NCI-H1694 (cell line): ENCODE measurements at places on chromosomes 11 and 22.
A peak's percentile ranks its signal among the peaks of the same experiment; 100 is the strongest.

GRCh38 chr11:70000228-70000627 lies 77.9 kb upstream of the ANO1 start:
- no peak for DNase-seq

DNA sequence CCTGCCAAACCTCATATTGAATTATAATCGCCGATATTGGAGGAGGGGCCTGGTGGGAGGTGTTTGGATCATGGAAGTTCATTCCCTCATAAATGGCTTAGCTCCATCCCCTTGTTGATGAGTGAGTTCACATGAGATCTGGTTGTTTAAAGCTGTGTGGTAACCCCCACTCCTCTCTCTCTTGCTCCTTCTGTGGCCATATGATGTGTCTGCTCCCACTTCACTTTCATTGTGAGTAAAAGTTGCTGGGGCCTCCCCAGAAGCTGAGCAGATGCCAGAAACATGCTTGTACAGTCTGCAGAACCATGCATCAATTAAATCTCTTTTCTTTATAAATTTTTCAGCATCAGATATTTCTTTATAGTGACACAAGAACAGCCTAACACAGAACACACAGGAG lies 929.0 kb upstream of the FAT3 start:
- DNase-seq: no peak

DNA sequence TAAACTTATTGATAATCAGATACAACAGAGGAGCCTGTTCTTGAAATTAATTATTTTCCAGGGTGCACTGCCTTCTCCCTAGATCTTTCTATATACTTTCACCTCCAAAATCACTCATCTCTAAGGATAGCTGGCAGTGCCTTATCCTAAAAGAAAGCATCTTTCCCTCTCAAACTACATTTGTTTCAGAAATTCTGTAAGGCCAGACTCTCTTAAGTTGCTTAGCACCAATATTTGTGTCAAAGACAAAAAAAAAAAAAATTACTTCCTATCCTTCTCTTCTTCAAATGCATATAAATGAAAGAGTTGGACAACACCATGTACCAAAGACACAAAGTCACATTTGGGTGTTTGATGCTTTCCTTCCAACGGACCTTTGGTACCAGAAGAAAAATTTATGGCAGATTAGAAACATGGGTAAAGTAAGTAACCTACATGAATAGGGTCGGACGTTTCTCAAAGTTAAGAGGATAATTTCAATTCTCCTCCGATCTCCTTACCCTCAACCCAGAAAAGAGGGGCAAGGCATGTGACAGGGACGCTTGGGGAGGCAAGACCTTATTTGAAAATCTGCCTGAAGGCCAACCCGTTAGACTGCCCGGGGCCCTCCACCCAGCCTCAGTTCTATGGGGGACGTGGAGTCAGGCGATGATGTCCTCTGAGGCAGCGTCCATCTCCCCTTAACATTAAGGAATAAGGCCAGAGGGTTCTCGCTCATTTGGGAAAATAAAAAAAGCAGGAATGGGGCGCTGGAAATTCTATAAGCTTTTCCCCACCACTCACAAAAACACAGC lies 66.3 kb downstream of the ETS1 start:
- DNase-seq: no peak

- DNase-seq: no peak
Observed at GRCh38 chr11:48063424-48063978, 83.1 kb downstream of the PTPRJ start.

- DNase-seq: no peak
Observed at GRCh38 chr11:126711977-126712625, 288.5 kb downstream of the KIRREL3 start.

- no peak for DNase-seq
Observed at GRCh38 chr11:1277936-1278512, 31.4 kb downstream of the TOLLIP start.

DNA sequence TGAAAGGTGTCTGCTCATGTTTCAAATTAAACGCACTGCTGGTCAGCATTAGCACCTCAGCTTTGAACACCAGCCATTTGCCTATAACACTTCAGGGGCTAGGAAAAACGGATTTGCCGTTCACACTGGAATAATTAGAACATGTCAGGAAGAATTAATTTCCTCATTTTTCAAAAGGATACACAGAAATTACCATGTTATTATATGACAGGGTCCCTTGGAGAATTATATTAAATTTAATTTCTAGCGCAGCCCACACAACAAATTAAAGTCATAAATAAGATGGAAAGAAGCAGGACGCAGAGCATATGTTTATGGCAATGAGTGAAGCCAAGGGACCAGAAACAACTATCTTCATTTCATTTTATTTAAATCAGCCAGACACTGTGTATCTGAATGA lies 83.8 kb upstream of the SOX6 start:
- no peak for DNase-seq

GRCh38 chr11:123061403-123062157 lies at the start of gene HSPA8:
Gene HSPA8 (minus strand): TSS chr11:123062136. CDS start chr11:123061324, 812 bp downstream.
- no peak for DNase-seq

- no peak for DNase-seq
Observed at GRCh38 chr11:74004759-74005615, 3.9 kb downstream of the UCP3 start.

DNA sequence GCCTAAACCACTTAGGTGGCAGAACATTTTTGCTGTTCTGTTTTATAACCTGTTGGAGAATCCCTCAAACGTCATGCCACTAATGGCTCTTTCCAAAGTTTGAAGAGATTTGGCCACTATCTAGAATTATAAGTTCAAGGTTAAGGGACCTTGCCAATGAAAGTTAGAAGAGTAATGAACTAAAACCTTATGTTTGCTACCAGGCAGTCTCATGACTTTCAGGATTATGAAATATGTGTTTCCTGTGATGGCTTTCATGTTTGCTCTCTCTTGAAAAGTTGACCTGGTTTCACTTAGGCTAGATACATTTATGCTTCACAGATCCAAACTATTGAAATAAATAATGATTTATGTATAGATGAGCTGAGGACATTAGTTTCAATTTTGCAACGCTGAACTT lies 340.0 kb downstream of the LRRC4C start:
- no peak for DNase-seq

- no peak for DNase-seq
Observed at GRCh38 chr11:107224836-107225235, 206.6 kb upstream of the GUCY1A2 start.

GRCh38 chr11:46918083-46918787 lies at the start of gene LRP4:
Gene LRP4 (minus strand): TSS chr11:46918550. CDS start chr11:46918379, 171 bp downstream.
- DNase-seq: no peak

DNA sequence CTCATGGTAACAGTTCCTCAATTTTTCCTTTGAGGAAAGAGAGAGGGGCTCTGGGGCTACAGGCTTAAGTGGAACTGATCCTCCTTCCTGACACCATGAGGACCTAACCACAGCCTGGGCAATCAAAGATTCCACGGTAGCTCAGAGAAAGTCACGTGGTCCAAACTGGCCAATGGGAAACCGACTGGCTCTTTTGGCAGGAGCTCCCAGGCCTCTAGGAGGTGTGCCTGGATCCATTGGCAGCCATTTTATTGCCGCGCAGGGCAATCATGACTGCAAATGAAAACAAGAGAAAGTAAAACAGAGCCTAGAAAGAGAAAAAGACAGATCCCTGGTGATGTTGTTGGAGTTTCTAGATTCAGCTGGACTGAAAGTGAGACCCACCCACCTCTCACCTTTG lies 27.3 kb upstream of the ASPHD2 start:
- no peak for DNase-seq

- DNase-seq: no peak
Observed at GRCh38 chr22:45007391-45008185, 2.2 kb downstream of the PHF21B start.

DNA sequence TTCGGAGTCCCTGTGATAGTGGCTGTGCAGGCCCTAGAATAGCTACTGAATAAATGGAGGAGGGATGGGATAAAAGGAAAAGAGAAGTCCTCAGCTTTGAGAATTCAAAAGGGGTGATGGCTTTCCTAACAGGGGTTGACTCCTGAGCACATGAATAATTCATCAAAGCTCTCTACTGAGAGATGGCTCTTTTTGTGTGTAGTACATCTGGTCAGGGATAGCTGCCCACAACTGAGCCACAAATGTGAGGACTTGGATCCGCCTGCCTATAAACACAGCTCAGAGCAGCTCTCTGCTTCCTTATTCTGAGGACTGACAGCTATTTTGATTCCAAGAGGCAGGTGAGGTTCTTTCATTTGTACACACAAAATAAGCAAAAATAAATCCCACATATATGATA lies 82.3 kb downstream of the USP35 start:
- DNase-seq: no peak

DNA sequence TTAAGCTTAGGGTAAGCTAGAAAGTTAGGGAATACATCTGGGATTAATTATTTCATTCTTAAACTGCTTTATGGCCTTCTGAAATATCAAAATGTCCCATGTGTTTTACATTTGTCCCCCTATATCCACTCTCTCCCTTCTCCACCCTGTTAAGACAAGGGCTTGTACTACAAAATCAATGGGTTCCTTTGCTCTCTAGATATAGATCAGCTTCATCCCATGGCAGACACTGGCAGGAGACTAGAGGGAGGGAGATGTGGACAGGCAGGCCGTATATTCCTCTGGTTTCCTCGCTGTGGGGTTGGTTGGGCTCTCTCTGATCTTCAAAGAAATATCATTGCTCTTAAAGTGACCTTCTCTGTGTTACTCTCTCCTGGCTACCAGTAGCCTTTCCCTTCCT lies 1281.0 kb downstream of the LRRC4C start:
- no peak for DNase-seq

DNA sequence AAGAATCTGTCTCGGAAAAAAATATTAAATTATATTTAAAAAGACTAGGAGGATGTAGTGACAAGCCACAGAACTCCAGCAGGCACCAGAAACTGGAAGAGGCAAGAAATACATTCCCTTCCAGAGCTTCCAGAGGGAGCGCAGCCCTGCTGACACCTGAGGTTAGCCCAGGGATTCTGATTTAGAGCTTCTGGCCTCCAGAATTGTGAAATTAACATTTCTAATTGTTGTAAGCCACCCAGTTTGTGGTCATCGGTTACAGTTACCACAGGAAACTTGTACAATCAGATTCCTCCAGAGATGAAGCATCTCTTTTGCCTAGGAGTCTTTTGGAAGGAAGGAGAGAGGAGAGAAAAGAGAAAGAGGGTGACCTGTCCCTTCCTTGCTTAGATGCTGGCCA lies 6.4 kb upstream of the UBASH3B start:
- DNase-seq: no peak

DNA sequence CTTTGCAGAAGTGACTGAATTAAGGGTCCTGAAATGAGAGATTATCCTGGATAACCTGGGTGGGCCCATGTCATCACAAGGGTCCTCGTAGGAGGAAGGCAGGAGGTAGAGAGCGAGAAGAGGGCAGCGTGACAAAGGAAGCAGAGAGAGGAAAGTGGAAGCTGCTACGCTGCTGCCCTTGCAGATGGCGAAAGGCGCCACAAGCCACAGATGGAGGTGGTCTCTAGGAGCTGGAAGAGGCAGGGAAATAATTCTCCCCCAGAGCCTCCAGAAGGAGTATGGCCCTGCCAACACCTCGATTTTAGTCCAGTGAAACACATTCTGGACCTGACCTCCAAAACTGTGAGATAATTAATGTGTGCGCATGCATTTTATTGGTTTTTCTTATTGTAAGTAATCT lies 13.4 kb downstream of the TMEM184B start:
- DNase-seq: no peak

DNA sequence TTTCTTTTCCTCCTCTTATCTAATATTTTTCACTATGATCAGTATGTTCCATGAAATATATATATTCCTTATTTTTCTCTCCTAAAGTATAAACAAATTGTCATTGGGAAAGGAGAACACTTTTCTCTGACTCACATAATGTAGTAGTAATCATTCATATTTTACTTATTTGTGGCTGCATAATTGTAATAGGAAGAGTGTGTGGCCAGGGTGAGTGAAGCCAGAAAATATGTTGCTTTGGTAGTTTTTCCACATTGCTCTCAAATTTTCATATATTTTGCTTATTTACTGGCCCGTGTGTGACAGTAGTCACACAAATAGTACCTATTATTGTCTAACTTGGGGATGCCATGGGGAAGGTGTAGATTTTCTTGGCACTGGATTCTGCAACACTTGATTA lies 172.1 kb downstream of the DYNC2H1 start:
- DNase-seq: no peak

- no peak for DNase-seq
Observed at GRCh38 chr11:130782361-130783222, 133.7 kb downstream of the SNX19 start.

GRCh38 chr11:72308226-72309073 lies 64.5 kb upstream of the PHOX2A start:
- peak; percentile 88 for DNase-seq

DNA sequence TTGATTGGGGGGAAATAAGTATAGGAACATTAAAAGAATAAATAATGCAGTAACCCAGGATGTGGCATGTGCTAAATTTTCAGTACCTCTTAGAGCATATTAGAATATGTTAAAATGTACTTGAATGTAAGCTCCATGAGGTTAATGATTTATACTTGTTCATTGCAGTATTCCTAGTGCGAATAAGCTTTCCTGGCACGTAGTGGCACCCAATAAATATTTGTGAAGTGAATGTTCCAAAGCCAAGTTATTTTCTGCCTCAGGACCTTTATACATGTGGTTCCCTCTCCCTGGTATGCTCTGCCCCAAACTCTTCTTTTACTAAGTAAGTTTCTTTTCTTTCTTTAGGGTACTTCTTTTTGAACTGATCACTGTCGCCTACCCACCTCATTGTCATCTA lies 118.8 kb downstream of the DBX1 start:
- no peak for DNase-seq
